ENCODE measurements at places on chromosomes 12 and 14.

- peak; percentile 76 for DNase-seq
Measured at GRCh38 chr12:51622564-51622963, 31.5 kb downstream of the SCN8A start.

- DNase-seq: peak; percentile 78
Measured at GRCh38 chr12:114868995-114869834, 185.2 kb upstream of the TBX3 start.

- DNase-seq: no peak
Measured at GRCh38 chr14:42508209-42508946, 901.7 kb downstream of the LRFN5 start.

GRCh38 chr12:116125084-116125483 is 152.4 kb downstream of the MED13L start:
- DNase-seq: no peak

GRCh38 chr14:90547250-90547649 is 150.4 kb downstream of the CALM1 start:
- DNase-seq: no peak

DNA sequence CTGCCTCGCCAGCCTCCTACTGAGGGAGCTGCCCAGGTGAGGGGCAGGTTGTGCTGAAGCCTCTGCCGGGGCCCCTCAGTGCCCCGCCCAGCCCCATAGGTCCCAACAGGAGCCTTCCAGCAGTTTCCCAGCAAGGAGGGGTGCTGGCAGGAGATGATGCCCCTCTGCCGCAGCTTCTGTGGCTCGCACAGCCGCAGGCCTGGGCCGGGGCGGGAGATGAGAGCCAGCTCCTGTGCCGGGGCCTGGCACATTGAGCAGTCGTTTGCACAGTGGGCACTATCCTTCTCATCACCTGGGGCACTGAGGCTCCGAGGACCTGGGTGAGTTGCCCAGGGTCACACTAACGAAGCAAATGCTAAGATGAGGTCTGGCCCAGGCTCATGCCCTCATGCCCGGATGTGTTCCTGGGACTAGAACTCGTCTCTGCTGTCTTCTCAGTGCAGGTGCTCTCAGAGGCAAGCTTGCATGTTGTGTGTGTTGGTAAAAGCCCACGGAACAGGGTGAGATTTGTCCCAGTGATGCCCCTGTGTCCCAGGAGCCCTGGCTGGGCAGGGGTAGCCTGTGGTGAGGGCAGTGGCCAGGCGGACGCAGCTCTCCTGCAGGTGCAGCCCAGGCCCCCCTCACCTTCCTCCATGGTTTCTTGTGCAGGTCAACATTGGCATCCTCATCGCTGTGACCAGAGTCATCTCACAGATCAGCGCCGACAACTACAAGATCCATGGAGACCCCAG is 177.5 kb downstream of the ADGRD1 start:
- no peak for DNase-seq

- DNase-seq: peak; percentile 76
Measured at GRCh38 chr12:90015228-90015627, 306.6 kb upstream of the ATP2B1 start.

DNA sequence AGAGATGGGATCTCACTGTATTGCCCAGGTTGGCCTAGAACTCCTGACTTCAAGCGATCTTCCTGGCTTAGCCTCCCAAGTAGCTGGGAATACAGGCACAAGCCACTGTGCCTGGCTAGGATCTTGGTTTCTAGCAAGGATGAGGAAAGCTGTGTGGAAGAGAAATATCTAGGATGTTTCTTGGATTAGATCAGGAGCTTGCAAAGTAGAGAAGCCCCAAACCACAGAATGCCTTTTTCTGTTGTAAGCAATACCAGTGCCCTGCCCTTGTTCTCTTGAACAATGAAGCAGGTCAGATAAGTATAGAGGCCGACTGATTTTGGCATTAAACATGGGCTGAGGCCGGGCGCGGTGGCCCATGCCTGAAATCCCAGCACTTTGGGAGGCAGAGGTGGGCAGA is 44.3 kb upstream of the STRN3 start:
- peak; percentile 89 for DNase-seq

GRCh38 chr12:84222841-84223240 is 689.8 kb downstream of the SLC6A15 start:
- no peak for DNase-seq

GRCh38 chr12:7344833-7345606 is 41.1 kb downstream of the ACSM4 start:
- no peak for DNase-seq

DNA sequence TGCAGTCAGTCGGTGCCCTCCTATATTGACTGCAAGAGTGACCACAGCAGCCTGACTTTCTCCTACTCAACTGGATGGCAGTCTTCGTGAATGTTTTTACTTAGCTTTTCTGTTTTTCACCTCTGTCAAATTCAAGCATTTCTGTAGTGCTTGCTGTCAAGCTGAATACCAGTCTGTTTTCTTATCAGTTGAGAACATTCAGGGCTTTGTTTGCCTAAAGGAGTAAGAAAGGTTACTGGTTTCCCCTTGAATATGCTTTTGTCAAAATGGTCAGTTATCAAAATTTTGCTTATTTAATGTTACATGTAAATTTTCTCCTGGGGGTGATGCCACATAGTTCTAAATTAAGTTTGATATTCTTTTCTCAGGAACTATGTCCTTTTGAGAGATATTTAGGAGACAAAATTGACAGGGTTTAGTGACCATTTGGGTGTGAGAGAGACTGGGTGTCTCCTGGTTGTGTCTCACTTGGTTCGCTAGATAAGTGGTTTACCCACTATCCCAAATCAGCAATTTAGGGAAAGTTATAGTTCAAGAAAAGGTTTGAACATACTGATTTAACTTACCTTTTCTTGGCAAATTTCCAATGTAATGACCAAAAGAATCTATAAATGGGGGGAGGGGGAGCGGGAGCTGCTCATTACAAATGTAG is 366.3 kb downstream of the TMTC2 start:
- DNase-seq: no peak

- DNase-seq: no peak
Measured at GRCh38 chr12:12486661-12487240, 75.9 kb downstream of the DUSP16 start.

- peak; percentile 7 for DNase-seq
Measured at GRCh38 chr12:95506707-95507523, 33.0 kb downstream of the METAP2 start.

- no peak for DNase-seq
Measured at GRCh38 chr12:90129366-90130030, 420.9 kb upstream of the ATP2B1 start.

GRCh38 chr12:94184995-94185719 is 36.8 kb downstream of the PLXNC1 start:
- no peak for DNase-seq

DNA sequence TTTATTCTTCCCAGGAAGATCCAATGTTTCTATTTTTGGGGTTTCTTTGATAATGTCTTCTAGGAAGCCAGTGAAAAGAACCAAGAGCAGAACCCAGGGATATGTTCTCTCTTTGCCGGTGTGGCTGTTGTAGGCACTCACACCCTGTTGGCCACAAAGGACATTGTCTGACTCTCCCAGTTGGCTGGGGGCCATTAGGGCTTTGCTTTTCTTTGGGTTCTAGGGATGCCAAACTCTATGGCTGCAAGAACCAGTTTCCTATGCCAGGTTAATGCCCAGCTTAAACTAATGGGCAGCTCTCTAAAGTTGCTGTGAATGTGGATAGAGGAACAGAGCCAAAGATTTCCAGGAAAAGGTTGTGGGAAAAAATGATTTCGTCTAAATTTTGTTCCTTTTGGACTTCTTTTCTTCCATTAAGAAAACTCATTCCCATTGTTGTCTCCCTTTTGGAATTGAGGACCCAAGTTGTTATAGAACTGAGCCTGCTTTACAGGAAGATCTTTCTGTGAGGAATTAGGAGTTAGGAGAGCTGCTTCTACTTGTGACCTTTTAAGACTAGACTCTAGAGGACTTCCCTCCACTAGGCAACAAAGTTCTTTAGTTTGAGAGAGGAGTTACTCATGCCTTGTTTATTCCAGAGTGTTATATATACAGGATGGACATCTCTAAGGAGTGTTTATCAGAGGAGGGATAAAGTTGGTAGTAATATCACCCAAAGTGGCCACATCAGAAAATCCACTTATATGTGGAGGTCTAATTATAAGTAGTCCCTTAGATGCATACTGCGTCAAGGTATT is 13.1 kb downstream of the COPZ1 start:
- DNase-seq: no peak

- no peak for DNase-seq
Measured at GRCh38 chr14:49294621-49295148, 291.5 kb downstream of the RPS29 start.
